ENCODE measurements at places on chromosomes 16 and 17. TPM values are rescaled to one million over a fixed set of nuclear protein-coding genes. Genes with fewer than 3 reads are reported as not detected.

Gene SPNS2
- total RNA-seq, result 73.0 TPM

Gene KRT24
- total RNA-seq, result not detected

Gene CCL16
- total RNA-seq, result not detected

Gene TSNAXIP1
- total RNA-seq, result 3.4 TPM

Gene CHST5
- total RNA-seq, result 0.64 TPM

Gene LGALS9B
- not detected for total RNA-seq

Gene HID1
- total RNA-seq, result 106 TPM

Gene CRYBA1
- 2.7 TPM for total RNA-seq

Gene IKZF3
- not detected for total RNA-seq

Gene GPRC5B
- total RNA-seq, result 8.7 TPM

Gene CMTM2
- not detected for total RNA-seq

Gene KCTD11
- total RNA-seq, result 2.2 TPM

Gene SLC35B1
- total RNA-seq, result 123 TPM

Gene TBC1D3
- total RNA-seq, result not detected

Gene CCL2
- not detected for total RNA-seq

Gene CDR2L
- 59.4 TPM for total RNA-seq

Gene KIF2B
- not detected for total RNA-seq

Gene MSI2
- total RNA-seq, result 141 TPM

Gene ACSM2B
- total RNA-seq, result not detected

Gene TMEM220
- total RNA-seq, result 1.6 TPM

Gene C17orf67
- not detected for total RNA-seq

Gene FNDC8
- not detected for total RNA-seq

Gene ANKRD40CL
- total RNA-seq, result not detected

Gene KRT33A
- not detected for total RNA-seq

Gene KRT27
- not detected for total RNA-seq

Gene SOST
- not detected for total RNA-seq

Gene CACNG1
- total RNA-seq, result not detected

Gene LPO
- not detected for total RNA-seq

Gene BCAS3
- 44.8 TPM for total RNA-seq

Measured in glutamatergic neuron (in vitro differentiated cells).